Stimulated activated CD4-positive, alpha-beta T cell treated with anti-CD3 and anti-CD28 coated beads, Interleukin-1b, Interleukin-23, amount 100 ng/mL, for 48 hours (primary cell): ENCODE measurements at places on chromosomes 7 and 10.

GRCh38 chr10:100245484-100246220, 16.3 kb upstream of the CHUK start:
- DNase-seq: no peak

DNA sequence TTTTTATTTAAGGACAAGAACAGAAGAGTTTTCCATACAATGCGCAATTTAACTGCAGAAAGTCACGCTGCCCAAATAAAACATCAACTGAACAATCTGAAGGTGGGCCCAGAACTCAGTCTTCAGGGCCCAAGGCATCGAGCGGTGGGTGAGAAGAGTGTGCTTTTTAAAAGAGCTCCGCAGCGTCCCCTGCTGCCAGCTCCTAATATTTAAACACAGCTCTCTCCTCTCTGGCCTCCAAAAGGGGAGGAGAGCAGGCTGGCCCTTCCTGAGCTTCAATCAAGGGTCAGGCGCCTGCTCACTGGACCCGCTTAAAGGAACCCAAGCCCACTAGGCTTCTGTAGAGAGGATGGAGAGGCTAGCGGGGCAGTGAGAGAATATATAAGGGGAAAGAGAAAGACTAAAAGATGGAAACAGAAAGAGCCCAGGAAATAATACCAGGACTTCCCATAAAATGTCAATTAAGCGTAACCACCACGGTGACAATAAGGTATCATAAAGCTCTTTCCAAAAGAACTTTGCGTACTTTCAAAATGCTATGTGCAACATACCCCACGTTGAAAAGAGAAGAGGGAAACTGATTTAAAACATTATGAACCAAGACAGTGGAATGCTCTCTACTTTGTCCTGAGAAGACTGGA, 2.8 kb downstream of the FAM53B start:
- peak; percentile 68 for DNase-seq

DNA sequence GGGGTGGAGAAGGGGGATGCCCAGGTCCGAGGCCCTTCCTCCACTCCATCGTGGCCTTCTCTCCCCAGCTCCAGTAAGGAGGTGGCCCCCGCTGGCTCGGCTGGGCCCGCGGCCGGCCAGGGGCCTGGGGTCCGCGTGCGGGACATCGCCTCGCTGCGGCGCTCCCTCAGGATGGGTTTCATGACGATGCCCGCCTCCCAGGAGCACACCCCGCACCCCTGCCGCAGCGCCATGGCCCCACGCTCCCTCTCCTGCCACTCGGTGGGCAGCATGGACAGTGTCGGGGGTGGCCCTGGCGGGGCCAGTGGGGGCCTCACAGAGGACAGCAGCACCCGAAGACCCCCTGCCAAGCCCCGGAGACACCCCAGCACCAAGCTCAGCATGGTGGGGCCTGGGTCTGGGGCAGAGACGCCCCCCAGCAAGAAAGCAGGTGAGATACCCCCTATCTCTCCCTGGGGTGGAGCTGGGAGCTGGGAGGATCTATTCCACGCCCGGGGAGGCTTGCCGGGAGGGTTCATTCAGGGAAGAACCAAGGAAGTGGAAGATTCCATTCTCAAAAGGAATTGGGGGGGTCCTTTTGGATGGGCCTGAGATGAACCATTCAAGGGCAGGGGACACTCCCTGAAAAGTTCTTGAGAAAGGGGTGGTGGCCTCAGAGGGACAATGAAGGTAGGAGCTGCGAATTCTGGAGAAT, 3.2 kb downstream of the NYAP1 start:
- DNase-seq: no peak

DNA sequence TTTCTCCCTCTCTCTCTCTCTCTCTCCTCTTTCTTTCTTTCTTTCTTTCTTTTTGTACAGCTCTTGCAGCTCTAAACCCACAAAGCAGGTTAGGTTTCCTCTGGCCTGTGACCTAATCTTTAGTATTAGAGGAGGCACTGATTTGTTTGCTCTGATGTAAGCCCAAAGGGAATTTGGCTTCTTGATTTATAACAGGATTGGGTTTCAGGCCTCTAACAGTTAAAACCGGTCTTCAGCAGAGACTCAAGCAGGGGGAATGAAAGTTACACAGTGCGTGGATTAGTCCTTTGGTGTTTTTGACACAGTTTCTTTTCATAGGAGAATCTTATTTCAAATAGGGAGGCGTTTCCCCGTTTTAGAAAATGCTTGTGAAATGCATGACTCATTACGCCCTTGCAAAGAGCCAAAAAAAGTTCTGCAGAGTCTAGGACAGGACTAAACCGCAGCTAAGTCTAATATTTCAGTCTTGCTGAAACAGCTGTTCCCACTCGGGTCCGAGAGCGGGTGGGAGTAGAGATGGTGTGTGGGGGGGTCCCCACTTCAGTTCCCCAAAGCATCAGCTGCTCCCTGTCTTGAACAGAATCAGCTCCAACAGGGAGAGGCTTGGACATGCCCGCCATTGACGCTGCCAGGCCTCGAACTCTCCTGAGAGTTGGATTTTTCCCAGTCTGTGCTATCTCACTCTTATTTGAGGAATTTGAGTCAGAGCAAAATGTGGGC, 296.5 kb upstream of the PITRM1 start:
- no peak for DNase-seq

DNA sequence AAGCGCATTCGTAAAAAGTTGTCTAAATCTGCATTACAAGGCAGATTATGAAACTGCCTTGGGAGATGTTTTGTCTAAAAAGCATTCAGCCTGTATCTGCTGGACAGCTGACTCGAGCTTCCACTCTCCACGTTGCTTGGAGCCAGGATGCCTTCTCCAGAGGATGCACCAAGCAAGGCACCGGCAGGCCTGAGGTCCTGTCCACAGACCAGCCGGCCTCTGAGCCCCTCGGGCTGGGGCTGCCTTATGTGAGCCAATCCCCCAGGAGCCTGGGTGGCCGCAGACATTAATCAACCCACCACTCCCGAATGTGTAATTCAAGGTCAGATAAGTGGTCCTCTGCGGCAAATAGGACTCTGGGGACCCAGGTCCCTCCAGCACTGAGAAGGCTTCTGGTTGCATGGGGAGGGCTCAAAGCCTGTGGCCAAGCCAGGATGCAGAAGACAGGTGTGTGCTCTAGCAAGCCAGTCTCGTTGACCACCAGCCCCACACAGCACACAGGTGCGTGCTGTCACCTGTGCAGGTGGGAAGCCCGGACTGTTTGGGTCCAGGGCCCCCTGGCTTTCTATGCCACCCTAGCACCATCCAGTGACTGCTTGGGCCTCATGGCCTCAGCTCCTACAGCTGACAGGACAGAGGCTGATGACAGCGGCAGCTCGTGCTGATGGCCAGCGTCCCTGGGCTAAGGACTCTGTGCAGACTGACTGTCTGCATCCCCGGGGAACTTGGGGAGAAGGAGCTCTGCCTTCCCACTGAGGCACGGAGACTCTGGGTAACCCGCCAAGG, 4.8 kb upstream of the RET start:
- DNase-seq: no peak

- no peak for DNase-seq
Measured at GRCh38 chr7:327233-327931, 37.4 kb downstream of the FOXL3 start.

DNA sequence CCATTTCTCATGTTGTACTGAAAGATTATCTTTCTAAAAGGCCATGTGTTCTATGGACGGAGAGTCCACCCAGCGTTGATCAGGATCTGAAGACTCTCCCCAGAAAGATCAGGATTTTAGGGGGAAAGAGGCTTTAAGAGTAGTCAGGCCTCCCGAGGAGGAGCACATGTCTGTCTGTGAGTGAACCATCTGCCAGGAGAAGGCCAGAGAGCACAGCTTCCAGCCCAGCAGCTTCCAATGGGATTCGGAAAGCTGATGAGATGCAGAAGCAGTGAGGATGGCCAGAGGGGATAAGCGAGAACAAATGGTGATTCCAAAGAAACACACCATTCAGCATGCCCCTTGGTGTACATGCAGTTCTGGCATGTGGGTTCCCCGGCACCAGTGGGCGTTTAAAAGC, 88.5 kb upstream of the TCERG1L start:
- no peak for DNase-seq

DNA sequence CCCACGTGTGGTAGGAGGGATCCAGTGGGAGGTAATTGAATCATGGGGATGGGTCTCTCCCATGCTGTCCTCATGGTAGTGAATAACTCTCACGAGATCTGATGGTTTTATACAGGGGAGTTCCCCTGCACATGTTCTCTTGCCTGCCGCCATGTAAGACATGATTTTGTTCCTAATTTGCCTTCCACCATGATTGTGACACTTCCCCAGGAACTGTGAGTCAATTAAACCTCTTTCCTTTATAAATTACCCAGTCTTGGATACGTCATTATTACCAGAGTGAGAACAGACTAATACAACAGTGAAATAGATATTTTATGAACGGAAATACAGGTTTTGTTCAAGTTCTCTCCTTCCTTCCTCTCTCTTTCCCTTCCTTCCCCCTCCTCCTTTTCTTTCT, 15.8 kb downstream of the CALD1 start:
- no peak for DNase-seq

- DNase-seq: no peak
Measured at GRCh38 chr10:112182784-112183328, 709 bp downstream of the GPAM start.

- DNase-seq: no peak
Measured at GRCh38 chr10:93397020-93397419, 85.1 kb downstream of the MYOF start.

- DNase-seq: no peak
Measured at GRCh38 chr7:65938336-65938895, 43.6 kb downstream of the GUSB start.

GRCh38 chr10:3074145-3074665, 6.9 kb downstream of the PFKP start:
- no peak for DNase-seq

GRCh38 chr7:98130959-98131358, 24.3 kb downstream of the LMTK2 start:
- no peak for DNase-seq

DNA sequence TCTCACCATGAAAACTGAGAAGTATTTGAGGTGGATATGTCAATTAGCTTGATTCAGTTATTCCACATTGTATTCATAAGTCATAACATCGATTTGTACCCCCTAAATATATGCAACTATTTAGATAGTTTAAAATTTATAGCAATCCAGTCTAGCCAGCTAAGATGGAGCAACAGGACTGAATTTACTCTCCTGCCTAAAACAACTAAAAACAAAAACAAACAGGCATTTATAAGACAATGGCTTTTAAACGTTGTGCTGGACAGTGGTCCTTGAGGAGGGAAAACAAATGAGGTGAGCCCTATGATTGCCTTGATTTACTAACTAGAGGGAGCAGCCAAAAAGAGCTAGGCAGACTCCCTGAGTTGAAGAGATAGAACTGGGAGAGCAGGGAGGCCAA, 814 bp upstream of the GPAM start:
- no peak for DNase-seq
